GM18507 (cell line): ENCODE measurements at places on chromosomes 5 and 9.

GRCh38 chr9:127778280-127779135, at the start of gene SH2D3C:
Gene SH2D3C (minus strand): TSS chr9:127778666. CDS start chr9:127778627, 39 bp downstream.
- DNase-seq, result no peak

- DNase-seq, result no peak
Measured at GRCh38 chr9:95720496-95720895, 155.0 kb upstream of the ERCC6L2 start.

GRCh38 chr5:68946728-68947127, 147.1 kb upstream of the SLC30A5 start:
- no peak for DNase-seq

DNA sequence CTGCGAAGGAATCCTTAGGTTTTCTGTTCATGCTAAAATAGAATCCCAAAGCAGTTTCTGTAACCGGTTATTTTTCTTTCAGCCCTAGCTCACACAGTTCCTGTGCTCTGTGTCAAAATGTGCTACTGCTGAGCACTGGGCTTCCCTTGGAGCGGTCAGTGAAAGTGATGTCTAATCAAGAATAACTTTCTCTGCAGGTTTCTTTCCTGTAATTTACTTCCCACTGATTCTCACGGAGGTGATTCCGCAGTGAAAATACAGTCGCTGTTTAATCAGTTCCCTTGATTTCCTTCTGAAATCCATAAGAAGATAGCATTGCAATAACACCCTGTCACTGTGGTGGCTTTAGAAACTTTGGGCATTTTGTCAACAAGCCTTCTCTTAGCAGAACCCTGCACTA, 112.0 kb upstream of the ISL1 start:
- no peak for DNase-seq

DNA sequence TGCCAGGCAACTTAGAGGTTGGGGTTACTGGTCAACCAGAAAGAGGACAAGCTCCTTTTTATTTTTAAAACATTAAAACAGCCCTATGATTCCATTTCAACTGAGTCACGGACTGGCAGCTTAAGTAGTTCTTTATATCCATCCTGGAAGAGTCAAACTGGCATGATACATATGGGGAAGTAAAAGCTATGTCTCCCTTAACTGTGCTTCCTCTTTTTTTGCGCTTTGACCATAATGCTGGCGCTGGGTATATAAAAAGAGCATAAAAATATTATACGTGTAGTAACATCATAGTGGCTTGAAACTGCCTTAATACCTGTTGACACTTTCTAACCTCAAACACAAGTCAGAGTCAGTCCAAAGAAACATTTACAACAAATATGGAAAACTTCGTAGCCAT, 274.4 kb downstream of the CSNK1G3 start:
- DNase-seq, result no peak

DNA sequence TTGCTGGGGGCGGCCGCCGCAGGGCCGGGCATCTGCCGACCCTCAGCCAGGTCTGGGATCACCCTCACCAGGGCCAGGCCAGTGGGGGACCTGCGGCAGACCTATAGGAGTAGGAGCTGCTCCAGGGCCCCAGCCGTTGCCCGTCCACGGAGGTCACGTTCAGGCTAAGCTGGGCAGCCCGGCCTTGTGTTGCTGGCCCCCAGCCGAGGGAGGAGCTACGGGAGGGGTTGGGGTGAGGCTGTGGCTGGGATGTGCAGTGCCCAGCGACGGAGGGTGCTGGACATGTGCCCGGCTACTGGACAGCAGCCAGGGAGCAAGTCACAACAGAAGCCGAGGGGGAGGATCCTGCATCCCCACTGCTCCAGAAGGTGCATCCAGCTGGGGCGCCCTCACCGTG, 39.6 kb upstream of the SLC6A19 start:
- no peak for DNase-seq

DNA sequence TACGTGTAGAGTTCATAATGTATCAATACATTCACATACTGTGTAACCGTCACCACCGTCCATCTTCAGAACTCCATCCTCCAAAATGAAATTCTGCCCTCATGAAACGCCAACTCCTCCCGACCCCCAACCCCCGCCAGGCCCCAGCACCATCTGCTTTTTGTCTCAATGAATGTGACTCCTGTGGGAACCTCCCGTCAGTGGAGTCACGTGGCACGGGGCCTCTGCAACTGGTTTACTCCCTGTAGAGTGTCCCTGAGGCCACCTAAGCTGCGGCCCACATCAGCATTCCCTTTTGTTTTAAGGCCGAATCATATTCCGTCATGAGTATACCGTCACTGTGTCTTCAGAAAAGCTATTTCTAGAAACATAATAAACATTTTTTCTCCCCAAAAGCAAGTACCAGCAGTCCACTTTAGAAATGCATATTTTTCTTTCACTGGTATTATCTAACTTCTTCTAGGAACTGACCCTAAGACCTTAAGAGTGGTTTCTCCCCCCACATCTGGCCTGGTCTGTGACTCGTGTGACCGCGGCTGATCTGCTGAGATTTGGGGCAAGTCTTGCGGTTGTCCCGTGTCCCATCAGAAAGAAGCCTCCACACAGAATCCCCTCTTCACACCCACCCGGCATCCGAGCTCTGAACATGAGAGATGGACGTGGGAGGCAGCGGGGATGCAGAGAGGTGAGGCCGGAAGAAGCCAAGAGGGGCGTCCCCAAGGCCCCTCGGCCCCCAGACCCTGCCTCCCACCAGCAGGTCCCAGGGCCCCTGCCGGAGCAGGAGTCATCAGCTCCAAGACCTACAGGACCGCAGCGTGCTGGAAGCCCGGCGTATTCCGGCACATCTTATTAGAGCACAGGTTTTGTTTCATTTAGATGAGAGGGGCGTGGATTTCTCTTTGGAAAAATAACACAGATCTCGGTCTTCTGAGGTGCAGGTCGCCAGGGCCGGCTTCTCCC, 38.3 kb downstream of the SLC6A3 start:
- DNase-seq, result no peak

DNA sequence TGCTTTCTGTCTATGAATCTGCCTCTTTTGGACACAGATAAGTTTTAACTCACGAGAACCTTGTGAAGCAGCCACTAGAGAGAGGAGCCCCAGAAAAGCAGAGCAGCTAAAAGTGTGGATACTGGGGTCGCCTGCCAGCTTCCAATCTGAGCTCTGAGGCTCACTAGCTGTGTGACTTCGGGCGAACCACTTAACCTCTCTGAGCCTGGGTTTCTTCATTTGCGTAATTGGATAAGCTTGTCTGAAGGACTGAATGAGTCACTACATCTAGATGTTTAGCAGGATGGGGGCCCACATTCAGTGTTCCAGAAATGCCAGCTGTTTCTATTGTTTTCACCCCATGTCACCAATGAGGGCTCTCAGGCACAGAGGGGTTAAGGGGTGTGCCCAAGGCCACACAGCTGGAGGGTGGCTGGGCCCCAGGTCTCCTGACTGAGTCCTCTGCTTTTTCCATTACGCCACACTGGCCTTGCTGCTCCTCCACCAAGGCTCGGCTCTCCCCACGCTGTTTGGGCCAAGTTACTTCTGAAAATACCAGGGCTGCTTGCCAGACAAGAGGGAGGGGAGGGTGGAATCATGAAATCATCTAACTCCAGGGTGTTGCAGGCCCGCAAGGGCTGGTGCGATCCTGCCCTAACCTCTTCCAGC, 36.2 kb downstream of the SH3PXD2B start:
- no peak for DNase-seq

DNA sequence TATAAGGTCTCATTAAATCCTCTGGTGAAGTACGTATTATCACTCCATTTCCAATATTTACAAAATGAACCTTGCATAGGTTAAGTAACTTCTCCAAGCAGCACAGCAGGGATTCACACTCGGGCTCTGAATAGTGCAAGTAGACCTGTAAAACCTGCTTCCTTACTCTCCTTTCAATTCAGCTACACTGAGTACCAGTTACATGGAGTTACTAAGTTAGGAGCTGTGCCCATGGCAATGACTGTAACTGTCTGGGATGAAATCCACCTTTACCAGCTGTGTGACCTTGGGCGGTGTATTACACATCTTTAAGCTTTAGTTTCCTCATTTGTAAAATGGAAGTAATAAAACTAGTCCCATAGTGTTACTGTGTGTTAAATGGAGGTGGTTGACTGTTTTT, 15.9 kb upstream of the MOB3B start:
- DNase-seq, result no peak

DNA sequence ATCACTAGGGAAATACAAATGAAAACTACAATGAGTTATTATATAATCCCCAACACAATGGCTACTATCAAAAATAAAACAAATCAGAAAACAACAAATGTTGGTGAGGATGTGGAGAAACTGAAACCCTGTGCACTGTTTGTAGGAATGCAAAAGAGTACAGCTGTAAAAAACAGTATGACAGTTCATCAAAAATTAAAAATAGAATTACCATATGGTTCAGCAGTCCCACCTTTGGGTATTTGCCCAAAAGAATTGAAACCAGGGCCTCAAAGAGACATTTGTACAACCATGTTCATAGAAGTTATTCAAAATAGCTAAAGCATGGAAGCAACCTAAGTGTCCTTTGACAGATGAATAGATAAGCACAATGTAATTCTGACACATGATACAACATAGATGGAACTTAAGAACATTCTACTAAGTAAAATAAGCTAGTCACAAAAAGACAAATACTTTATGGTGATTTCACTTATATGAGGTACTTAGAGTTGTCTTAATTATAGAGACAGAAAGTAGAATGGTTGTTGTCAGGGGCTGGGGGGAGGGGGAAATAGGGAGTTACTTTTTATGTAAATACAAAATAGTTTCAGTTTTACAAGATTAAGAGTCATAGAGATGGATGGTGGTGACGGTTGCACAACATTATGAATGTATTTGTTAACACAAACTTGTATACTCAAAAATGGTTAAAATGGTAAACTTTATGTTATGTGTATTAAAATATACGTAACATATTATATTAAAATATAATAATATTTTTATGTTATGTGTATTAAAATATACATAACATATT, 102.8 kb downstream of the KCTD16 start:
- no peak for DNase-seq

DNA sequence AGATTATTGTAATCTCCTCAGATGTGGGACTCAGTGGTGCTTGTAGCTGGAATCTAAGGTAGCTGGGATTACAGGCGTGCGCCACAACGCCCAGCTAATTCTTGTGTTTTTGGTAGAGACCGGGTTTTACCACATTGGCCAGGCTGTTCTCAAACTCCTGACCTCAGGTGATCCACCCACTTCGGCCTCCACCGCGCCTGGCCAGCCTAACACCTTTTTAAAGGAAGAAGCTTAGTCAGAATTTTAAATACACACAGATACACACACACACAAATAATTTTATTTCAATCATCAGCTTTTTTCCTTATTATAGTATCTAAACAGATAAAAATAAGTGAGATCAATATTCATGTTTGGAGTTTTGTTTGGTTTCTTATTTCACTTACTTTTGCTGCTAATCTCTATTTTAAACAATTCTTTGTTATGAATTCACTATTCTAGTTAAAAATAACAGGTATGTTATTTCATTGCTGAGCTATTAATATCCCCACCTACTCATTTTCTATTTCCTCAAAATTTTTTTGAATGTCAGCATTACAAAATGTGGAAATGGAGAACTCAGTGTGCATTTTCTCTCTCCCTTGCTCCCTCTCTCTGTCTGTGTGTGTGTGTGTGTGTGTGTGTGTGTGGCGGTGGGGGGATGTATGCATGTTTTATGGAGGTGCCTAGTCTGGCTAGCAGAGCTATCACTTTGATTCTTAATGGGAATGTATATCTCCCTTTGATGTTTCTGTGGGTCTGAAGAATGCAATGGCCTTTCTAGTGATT, 960.6 kb upstream of the DMAC1 start:
- DNase-seq, result no peak

- no peak for DNase-seq
Measured at GRCh38 chr9:99459919-99460318, 237.8 kb downstream of the SEC61B start.

DNA sequence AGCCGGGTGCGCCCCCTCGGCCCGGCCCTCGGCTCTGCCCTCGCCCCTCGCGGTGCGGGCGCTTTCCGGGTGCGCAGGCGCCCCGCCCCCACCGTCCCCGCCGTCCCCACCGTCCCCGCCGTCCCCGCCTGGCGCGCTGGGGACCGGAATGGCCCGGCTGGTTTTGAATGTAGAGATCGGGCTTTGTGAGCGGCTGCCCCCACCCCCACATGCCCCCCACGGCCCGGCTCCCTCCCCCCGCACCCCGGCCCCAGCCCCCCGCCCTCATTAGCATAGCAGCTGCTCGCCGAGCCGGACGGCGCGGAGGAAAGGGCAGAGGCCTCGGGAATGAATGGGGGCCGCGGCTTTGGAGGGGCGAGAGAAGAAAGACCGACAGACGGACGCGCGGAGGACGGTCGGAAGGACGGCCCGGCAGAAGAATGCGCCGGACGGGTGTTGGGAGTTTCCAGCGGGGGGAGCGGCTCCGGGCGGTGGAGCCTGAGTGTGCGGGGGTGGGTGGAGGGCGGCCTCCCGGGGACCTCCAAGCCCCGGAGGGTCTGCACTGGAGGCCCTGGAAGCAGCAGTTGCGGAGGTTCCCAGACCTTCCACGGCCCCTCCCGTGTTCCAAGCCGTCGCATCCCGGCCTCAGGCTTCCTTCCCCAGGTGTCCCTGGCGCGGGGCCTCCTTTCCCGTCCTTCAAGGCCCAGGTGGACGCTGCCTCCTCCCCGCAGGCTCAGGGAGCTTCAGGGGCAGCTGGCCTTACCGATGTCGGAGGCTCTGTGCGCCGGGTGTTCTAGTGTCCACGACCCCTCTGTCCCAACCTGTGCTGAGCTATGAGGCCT, 6.0 kb downstream of the NRARP start:
- no peak for DNase-seq
